ENCODE measurements at places on chromosomes 1 and 21.

DNA sequence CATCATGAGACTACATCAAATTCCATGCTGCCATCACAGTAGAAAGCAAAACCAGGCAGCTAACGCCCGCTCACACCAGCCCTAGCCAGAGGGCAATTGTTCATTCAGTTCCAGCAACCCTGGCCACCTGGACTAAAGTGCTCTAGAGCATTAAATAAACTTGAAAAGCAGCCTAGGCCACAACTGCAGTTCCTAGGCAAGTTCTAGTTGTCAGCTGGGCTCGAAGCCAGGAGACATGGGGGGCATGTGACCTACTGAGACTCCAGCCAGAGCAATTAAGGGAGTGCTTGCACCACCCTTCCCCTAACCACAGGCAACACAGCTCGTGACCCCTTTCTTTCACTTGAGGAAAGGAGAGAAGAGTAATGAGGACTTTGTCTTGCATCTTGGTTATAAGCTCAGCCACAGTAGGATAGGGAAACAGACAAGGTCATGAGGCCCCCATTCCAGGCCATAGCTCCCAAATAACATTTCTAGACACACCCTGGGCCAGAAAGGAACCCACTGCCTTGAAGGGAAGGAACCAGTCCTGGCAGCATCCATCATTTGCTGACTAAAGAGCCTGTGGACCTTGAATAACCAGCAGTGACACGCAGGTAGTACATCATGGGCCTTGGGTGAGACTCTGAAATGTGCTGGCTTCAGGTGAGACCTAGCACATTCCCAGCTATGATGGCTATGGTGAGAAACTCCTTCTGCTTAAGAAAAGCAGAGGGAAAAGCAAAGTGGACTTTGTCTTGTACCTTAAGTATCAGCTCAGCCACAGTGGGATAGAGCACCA, 77.0 kb downstream of the ZZZ3 start:
- peak; percentile 29 for DNase-seq

GRCh38 chr1:61279570-61279969, 197.2 kb downstream of the NFIA start:
- peak; percentile 39 for DNase-seq

GRCh38 chr1:18941221-18942141, 15.0 kb downstream of the IFFO2 start:
- DNase-seq = no peak

GRCh38 chr1:157734321-157734720, 33.8 kb upstream of the FCRL3 start:
- DNase-seq = no peak

- no peak for DNase-seq
Measured at GRCh38 chr1:170200161-170200560, 54.4 kb downstream of the NTMT2 start.

GRCh38 chr21:37766129-37766528, 150.1 kb downstream of the KCNJ6 start:
- no peak for DNase-seq

GRCh38 chr1:7460807-7461206, 310.3 kb upstream of the VAMP3 start:
- DNase-seq = no peak

DNA sequence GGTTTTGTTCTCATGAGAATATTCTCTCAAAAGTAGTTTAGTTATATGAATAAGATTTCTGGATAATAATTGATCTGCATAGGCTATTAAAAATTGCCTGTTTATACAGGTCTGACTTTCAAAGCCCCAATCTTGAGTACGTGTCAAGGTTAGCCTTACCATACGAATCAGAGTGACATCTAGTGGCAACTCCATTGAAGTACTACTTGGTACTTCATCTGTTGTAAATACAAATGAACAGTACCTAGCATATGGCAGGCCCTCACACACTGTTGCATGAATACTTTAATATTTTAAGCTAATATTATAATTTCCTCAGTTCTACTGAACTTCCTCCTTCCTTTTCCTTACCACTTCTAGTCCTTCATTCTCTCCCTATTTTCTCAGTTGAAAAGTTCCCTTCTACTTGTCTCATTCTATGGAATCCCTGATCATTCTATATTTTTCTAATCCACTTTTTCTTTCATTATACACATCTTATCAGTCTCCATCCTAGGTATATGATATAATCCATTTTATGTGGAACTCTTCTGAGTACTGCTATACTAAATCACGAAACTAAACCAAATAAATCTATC, 101.2 kb downstream of the AKT3 start:
- DNase-seq = peak; percentile 64
